Kidney glomerular epithelial cell (primary cell): ENCODE measurements at places on chromosomes 16 and 17.
A peak's percentile ranks its signal among the peaks of the same experiment; 100 is the strongest.

DNA sequence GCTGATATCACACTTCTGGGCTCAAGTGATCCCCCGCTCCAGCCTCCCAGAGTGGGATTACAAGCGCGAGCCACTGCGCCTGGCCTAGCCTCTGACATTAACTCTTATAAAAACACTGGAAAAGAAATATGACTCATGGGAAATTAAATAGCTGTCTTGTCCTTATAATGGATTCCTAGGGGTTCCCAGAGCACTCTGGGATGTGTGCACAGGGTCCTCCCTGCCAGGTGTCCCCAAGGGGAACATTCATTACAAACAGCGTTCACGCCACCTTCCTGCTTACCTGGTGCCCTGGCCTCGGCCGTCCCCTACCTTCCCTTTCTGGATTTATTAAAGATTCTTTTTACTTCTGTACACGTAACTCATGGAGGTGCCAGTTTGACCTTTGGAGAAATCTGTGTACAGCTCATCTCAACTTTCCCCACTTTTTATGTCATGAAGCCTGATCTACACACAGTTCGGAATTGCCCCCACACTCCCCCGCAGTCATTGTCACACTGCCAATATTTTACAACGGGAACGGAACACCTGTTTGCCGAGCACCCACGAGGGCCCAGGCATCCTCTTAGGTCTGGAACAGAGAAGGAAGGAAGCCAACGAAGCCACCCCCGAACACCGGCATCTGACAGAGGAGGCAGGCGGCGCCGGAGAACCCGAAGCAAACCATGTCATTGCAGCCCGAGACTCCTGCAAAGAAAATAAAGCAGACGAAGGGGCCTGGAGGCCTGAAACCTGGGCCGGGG, 39.7 kb upstream of the MEAK7 start:
- DNase-seq: peak; percentile 48

DNA sequence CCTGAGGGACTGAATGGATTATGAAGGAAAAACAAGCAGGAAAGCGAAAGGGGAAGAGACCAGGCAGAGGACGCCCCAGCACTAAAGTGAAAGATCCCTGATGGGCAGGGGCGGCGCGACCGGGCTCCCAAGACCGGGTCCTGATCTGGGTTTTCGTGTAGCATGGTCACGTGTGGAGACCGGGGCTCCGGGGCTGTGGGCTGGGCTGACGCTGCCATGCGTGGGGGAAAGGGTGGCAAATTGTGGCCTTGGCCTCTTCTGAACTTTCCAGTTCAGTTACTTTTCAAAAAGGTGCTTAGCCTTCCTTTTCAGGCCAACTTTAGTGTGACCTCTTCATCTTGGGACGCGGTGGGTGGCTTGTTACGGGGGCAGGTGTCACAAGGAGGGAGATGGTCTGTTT, 57.5 kb downstream of the METRNL start:
- DNase-seq: no peak

DNA sequence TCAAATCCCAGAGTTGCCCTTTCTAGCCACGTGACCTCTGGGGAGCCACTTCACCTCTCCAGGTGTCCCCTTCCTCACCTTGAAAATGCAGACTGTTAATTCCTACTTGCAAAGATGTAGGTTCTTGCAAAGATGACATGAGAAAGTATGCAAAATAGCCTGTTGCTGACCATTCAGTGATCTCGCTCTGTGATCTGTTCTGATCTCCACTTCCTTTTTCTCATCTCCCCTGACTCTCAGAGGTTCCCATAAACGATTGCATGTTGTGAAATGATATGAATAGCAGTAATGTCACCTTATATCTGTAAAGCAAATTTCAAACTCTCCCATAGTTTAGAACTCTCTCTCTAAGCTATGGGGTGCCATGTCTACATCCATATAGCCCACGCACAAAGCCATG, 182.3 kb downstream of the TMEM132E start:
- no peak for DNase-seq

GRCh38 chr17:8955021-8955959, 10.2 kb downstream of the PIK3R5 start:
- DNase-seq: no peak

DNA sequence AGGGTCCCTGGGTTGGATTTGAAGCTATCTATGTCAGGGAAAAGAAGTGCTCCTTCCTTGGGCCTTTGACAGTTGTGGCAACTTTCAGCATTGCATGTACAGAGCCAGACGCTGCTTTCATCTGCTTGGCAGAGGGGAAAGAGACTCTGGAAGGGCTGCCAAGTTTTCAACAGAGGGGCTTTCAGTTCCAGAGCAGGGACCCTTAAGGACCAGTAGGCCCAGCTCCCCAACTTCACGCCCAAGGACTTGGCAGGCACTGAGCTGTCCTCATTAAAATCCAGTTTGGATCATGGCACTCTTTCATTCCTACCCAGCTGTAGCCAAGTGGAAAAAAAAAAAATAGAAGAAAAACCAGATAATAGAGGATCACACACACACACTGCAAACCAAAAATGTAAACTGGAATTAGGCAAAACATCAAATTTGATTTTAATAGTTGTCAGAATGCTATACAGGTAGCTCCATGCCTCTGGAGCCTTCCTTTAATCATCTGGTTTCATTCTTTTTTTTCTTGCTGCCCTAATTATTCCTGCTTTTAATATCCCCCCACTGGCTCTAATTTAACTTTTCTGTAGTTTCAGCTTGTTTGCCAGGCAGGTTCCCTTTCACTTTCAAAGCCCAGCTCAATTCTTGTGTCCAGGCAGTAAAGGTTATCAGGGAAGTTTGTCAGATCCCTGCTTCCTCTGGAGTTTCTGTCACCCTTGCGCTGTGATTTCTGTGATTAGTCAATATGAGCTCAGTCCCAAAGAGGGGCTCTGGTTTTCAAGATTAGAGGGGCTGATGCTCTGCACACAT, 702.6 kb upstream of the CDH8 start:
- no peak for DNase-seq
